Activated CD4-positive, alpha-beta memory T cell treated with anti-CD3 and anti-CD28 coated beads, Interleukin-2, amount 10 ng/mL, durations not matched to agents 7 days and 5 days (primary cell): ENCODE measurements at places on chromosomes 3 and 15. TPM values are rescaled to one million over a fixed set of nuclear protein-coding genes. Genes with fewer than 3 reads are reported as not detected.

DNA sequence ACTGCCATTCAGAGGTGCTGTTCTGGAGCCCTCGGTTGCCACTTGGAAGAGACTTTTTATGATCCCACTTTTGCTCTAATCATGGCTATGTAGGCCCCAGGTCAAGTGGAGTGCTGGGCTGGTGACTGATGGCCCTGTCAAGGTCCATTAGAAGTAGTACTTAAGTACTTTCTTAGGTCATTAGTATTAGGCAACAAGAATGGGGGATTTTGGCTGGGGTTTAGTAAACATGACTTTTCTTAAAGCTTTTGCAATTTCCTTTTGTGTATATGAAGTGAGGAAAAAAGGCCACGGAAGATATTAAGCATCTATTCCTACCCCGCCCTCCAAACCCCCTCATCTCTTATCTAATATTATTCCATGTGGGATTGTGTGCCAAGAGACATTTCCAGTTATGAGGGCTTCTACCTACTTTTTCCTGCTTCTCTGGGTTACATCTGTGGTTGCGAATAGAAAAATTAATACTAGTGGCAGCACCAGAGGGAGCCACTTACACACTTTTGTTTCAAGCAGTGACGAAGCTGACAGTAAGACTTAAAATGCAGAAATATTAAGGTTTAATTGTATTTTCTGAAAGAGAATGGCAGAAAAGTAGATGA is 13.9 kb downstream of the NLGN1 start:
- DNase-seq = no peak

Gene GATA2
- 0.08 TPM for total RNA-seq

DNA sequence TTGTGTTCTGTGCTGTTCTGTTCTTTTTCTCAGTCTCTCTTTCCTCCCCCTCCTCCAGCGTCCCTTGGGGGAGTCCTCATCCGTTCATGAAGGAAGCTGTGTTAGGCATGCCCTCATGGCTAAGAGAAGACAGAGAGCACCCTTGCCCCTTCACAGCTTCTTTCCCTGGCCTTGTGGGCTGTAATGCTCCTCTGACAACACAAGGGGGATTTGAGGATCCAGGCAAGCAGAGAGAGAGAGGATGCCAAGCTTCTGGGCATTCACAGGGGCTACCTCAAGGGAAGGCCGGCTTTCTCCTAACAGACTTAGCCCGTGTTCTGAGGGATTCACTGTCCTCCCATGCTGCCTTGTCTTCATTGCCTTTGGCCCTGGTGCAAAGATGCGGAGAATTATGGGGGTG is 389.5 kb downstream of the LRTM1 start:
- DNase-seq = no peak

DNA sequence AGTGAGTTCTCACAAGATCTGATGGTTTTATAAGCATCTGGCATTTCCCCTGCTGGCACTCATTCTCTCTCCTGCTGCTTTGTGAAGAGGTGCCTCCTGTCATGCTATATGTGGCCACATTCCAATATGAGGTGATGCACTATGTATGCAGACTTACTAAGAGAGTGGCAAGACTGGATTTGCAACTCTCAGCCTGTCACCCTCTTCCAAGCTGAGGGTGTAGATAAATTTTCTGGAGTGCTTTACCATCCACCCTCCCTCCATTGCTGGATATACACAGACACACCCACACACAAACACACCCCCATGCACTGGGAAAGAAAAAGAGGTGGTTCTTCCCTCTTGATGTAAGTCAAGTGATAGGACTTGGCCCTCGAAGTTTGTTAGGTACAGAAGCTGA is 30.2 kb upstream of the CHMP2B start:
- DNase-seq = no peak

Gene SEMA6D
- not detected for total RNA-seq

DNA sequence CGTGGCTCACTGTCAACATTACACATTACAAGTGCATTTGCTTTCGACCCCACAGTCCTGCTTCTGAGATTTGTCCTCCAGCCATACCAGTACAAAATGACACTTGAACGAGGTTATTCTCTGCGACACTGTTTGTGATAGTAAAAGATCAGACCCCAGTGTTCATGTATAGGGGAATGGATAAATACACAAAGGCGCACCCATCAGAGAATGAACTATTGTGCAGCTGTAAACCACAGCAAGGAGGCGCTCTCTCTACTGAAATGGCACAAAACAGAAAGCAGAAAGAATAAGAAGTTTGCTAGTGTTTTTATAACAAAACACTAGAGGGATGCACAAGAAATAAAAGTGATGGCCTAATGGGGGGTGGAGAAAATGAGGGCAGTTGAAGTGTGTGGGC is 4.9 kb upstream of the CHSY1 start:
- DNase-seq = no peak

GRCh38 chr3:25603703-25604102 is 61.0 kb downstream of the TOP2B start:
- no peak for DNase-seq

DNA sequence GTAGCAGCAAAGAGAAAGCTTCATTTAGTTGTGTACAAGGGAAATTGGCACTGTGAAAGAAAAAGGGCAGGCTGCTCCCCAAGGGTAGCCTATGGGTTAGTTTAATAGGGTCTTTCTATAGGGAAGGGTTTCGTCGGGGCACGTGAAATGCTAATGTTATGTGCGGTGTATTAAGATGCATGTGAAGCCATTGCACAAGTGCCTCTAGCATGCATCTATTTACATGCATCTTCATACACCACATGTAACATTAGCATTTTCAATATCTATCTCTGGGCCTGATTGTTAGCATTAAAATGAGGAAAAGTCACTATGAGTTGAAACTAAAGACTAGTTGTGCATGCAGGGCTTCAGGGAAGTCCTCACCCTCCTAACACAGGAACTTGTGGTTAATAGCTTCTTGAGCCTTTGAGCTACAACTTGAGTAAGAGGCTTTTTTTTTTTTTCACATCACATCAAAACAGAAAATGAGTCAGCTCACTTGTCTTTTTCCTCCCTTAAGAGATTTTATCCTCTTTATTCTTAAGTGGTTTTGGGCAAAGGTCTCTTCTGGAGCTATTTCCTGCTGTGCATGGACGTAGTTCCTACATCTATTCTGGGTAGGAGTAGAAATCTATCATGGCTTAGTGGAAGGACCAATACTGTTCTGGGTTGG is 613.4 kb downstream of the ZPLD1 start:
- DNase-seq = no peak

Gene SV2B
- total RNA-seq = 0.05 TPM

GRCh38 chr3:164460851-164461250 is 617.4 kb downstream of the SI start:
- DNase-seq = no peak

Gene SERINC4
- 0.18 TPM for total RNA-seq

GRCh38 chr15:93206893-93207292 is 117.9 kb upstream of the RGMA start:
- no peak for DNase-seq

Gene IMPG2
- total RNA-seq = 0.25 TPM

- no peak for DNase-seq
Measured at GRCh38 chr3:158802409-158803268, 785 bp downstream of the MFSD1 start.

DNA sequence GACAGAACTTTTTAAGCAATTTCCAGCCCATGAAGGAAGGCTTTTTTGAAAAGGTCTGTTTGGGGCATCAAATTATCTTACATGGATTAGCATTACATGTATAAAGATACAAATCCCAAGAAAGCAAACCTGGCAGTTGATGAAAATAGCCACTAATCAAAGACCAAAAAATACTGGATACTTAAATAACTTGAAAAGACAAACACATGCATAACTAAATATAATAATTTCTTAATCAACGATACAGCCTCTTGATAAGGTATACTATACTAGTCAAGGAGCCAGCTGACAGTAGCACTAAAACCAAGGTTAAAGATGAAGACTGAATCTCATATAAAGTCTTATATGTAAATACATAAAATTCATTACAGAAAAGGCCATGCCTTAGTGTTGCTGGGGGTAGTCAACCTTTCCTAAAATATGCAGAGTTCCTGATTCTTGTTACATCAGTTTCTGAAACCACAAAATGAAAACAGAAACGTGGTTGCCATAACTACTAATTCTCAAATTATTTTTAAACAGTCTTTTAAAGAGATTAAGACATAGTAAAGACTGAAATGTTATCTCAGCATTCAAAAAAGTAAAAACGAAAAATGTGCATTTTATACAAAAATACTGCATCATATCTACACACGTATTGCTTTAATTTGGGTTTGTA is 2.0 kb downstream of the ANKRD28 start:
- DNase-seq = no peak

- no peak for DNase-seq
Measured at GRCh38 chr3:106231086-106231485, 362.3 kb upstream of the CBLB start.

DNA sequence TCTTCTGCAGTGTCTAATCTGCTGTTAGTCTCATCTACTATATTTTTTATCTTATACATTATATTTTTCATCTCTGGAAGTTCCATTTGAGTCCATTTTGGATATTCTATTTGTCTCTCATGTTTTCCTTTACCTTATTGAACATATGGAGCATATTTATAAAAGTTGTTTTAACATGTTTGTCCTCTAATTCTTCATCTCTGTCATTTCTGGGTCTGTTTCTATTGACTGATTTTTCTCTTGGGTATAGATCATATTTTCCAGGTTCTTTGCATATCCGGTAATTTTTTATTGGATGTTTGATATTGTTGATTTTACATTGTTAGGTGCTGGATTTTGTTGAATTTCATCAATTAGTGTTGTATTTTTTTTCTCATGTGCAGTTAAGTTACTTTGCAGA is 37.5 kb upstream of the KLHL24 start:
- no peak for DNase-seq

- no peak for DNase-seq
Measured at GRCh38 chr3:145536461-145536860, 624.5 kb downstream of the PLOD2 start.

Gene NDUFB4
- total RNA-seq = 135 TPM

GRCh38 chr3:16583551-16583950 is 21.7 kb downstream of the DAZL start:
- no peak for DNase-seq

Gene AGBL1
- total RNA-seq = not detected

Gene ZFYVE19
- 27.2 TPM for total RNA-seq

- DNase-seq = no peak
Measured at GRCh38 chr3:183548262-183548769, 7.2 kb downstream of the KLHL6 start.

Gene GOLGA6A
- not detected for total RNA-seq

Gene CFAP161
- not detected for total RNA-seq

- DNase-seq = no peak
Measured at GRCh38 chr3:52372822-52373504, 56.8 kb downstream of the DNAH1 start.

Gene MME
- total RNA-seq = not detected

GRCh38 chr3:73389117-73389813 is 235.5 kb downstream of the PDZRN3 start:
- DNase-seq = no peak
